ENCODE measurements at places on chromosomes 3 and 15. TPM values are rescaled to one million over a fixed set of nuclear protein-coding genes. Genes with fewer than 3 reads are reported as not detected.

PXK gene
- polyA plus RNA-seq = 23.1 TPM

SH3GL3 gene
- polyA plus RNA-seq = not detected

MKRN2 gene
- polyA plus RNA-seq = 49.8 TPM

LDHAL6B gene
- polyA plus RNA-seq = not detected

PRTG gene
- not detected for polyA plus RNA-seq

SORD gene
- polyA plus RNA-seq = 6.5 TPM

SCN5A gene
- not detected for polyA plus RNA-seq

ETFA gene
- 109 TPM for polyA plus RNA-seq

GAP43 gene
- not detected for polyA plus RNA-seq

MST1 gene
- 0.90 TPM for polyA plus RNA-seq

SLC27A2 gene
- 0.38 TPM for polyA plus RNA-seq

KCNAB1 gene
- polyA plus RNA-seq = 0.09 TPM

CPNE9 gene
- polyA plus RNA-seq = 0.67 TPM

CFAP44 gene
- polyA plus RNA-seq = 0.29 TPM

LRRIQ4 gene
- not detected for polyA plus RNA-seq

DENND4A gene
- polyA plus RNA-seq = 14.1 TPM

BOC gene
- not detected for polyA plus RNA-seq

TRAT1 gene
- polyA plus RNA-seq = 205 TPM

CCRL2 gene
- polyA plus RNA-seq = 1.3 TPM

CNTN3 gene
- not detected for polyA plus RNA-seq

MUSTN1 gene
- not detected for polyA plus RNA-seq

GORASP1 gene
- polyA plus RNA-seq = 22.0 TPM

Data from naive thymus-derived CD4-positive, alpha-beta T cell (primary cell).